Endodermal cell (in vitro differentiated cells): ENCODE measurements at places on chromosomes 1 and 21. TPM values are rescaled to one million over a fixed set of nuclear protein-coding genes. Genes with fewer than 3 reads are reported as not detected.

The ERG gene
- total RNA-seq = 0.34 TPM in 1 of 2 replicates, not detected in the other

The NPR1 gene
- total RNA-seq = 2.1 to 3.6 TPM (median 2.7 TPM) in 3 replicates

The C4BPB gene
- not detected in 3 replicates for total RNA-seq

The AMY1B gene
- total RNA-seq = not detected in 2 replicates

The RHD gene
- total RNA-seq = not detected in 3 replicates

The ITLN1 gene
- total RNA-seq = 0.20 and 0.22 TPM in 2 replicates

The OR2L5 gene
- not detected in 3 replicates for total RNA-seq

The KPRP gene
- total RNA-seq = not detected in 2 replicates

The COL11A1 gene
- total RNA-seq = 6.7 and 8.2 TPM in 2 replicates

The DAB1 gene
- 36.2 and 37.5 TPM in 2 replicates for total RNA-seq

The GBP5 gene
- not detected in 3 replicates for total RNA-seq

The IL20 gene
- total RNA-seq = not detected in 3 replicates

The ADORA1 gene
- total RNA-seq = 1.4 and 2.0 TPM in 2 replicates

The SERTAD4 gene
- 0.50 to 0.58 TPM (median 0.54 TPM) in 3 replicates for total RNA-seq

The PLCH2 gene
- 0.21 to 0.31 TPM in 2 of 3 replicates, not detected in the other for total RNA-seq

The PLA2G2A gene
- 0.50 and 1.0 TPM in 2 replicates for total RNA-seq

The A3GALT2 gene
- total RNA-seq = not detected in 3 replicates

The ADAM30 gene
- total RNA-seq = not detected in 2 replicates

The SYT6 gene
- total RNA-seq = 0.40 to 1.3 TPM (median 0.67 TPM) in 3 replicates

The ATP6V1G3 gene
- total RNA-seq = 0.62 to 1.9 TPM (median 1.3 TPM) in 3 replicates

The SAMD11 gene
- total RNA-seq = 112 and 156 TPM in 2 replicates

The AVPR1B gene
- total RNA-seq = 0.45 TPM in 1 of 3 replicates, not detected in the others

The RCOR3 gene
- 134 to 202 TPM (median 138 TPM) in 3 replicates for total RNA-seq

The HIPK1 gene
- 69.9 to 83.7 TPM (median 79.2 TPM) in 3 replicates for total RNA-seq

The SNRNP40 gene
- 71.2 to 141 TPM (median 125 TPM) in 3 replicates for total RNA-seq

The OR2T11 gene
- total RNA-seq = not detected in 2 replicates

The ACTL8 gene
- total RNA-seq = 0.25 TPM in 1 of 2 replicates, not detected in the other

The ZMYND12 gene
- 0.44 to 1.5 TPM (median 1.1 TPM) in 3 replicates for total RNA-seq

The CYYR1 gene
- total RNA-seq = 11.3 to 16.8 TPM (median 13.8 TPM) in 3 replicates

The CHD1L gene
- 107 to 127 TPM (median 117 TPM) in 3 replicates for total RNA-seq

The RAB3B gene
- total RNA-seq = 43.6 to 69.1 TPM (median 66.0 TPM) in 3 replicates

The SYTL1 gene
- 6.7 and 6.8 TPM in 2 replicates for total RNA-seq

The EFNA1 gene
- 3.3 and 3.6 TPM in 2 replicates for total RNA-seq

The SYNC gene
- 0.18 and 0.47 TPM in 2 replicates for total RNA-seq

The KAZN gene
- 11.2 and 13.9 TPM in 2 replicates for total RNA-seq

The PRELP gene
- 0.43 and 0.66 TPM in 2 replicates for total RNA-seq

The CCDC24 gene
- 30.6 to 40.4 TPM (median 31.1 TPM) in 3 replicates for total RNA-seq

The PWP2 gene
- total RNA-seq = 7.4 and 9.6 TPM in 2 replicates

The LRRIQ3 gene
- total RNA-seq = 0.54 to 1.6 TPM (median 1.2 TPM) in 3 replicates

The PRR9 gene
- total RNA-seq = not detected in 2 replicates

The NHLH1 gene
- total RNA-seq = 0.31 TPM in 1 of 3 replicates, not detected in the others

The PFKL gene
- total RNA-seq = 198 to 389 TPM (median 217 TPM) in 3 replicates

The CAMSAP2 gene
- total RNA-seq = 22.1 and 22.2 TPM in 2 replicates
